ENCODE measurements at places on chromosomes 2 and 18. TPM values are rescaled to one million over a fixed set of nuclear protein-coding genes. Genes with fewer than 3 reads are reported as not detected.

GRCh38 chr2:105364436-105365139 is 27.2 kb downstream of the C2orf49 start:
- DNase-seq = no peak

DNA sequence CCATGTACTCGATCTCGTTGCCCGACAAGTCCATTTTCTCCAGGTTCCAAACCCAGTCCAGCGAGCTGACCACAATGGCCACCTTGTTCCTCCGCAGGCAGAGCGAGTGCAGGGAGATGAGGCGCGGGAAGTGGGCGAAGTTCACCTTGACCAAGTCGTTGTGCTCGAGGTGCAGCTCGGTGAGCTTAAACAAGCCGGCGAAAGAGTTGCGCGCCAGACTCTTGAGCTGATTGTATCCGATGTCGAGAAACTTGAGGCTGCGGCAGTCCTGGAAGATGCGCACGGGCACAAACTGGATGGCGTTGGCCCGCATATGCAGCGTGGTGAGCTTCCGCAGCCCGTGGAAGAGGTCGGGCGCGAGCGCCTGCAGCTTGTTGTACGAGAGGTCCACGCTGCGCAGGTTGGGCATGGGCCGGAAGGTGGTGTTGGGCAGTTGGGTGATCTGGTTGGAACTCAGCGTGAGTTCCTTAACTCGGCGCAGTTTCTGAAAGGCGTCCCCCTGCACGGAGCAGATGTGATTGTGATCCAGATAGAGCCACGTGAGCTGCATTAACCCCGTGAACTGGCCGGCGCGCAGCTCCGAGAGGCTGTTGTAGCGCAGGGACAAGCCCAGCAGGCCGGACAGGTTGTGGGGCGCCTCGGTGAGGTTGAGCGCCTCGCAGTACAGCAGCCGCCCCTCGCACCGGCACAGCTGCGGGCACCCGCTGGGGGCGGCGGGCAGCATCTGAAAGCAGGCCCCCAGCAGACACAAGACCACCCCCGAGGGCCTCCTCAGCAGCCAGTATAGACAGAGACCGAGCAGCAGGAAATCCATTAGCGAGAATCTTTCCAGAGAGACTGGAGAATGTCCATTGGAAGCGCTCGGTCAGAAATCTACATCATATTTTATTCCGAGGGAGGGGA is 1.3 kb downstream of the LRRTM1 start:
- DNase-seq = peak; percentile 83

- no peak for DNase-seq
These were observed 35.6 kb upstream of the PNO1 start for GRCh38 chr2:68121873-68122679.

DNA sequence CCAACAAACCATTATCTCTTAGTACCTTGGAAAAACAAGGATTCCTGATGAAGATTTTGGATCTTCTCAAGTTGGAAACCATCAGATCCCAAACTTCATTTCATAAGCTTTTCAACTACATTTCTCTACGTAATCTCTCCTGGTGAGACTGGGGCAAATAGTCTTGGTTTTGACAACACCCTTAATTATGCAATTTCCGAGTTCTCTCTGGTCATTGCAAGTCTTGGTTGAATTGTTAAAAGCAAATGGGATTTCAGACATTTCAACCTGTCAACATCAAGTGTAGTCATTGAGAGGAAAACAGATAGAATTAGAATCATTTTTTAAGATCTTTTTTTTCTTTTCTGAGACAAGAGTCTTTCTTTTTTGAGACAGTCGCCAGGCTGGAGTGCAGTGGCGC is 26.2 kb downstream of the KLF7 start:
- DNase-seq = no peak

- DNase-seq = no peak
These were observed 53.9 kb downstream of the PRKRA start for GRCh38 chr2:178397002-178397605.

GRCh38 chr2:143532061-143532460 is 402.8 kb downstream of the ARHGAP15 start:
- no peak for DNase-seq

GRCh38 chr18:65725251-65726050 is 25.4 kb upstream of the CDH7 start:
- no peak for DNase-seq

- DNase-seq = peak; percentile 87
These were observed 17.5 kb downstream of the GPR35 start for GRCh38 chr2:240642806-240643092.

- no peak for DNase-seq
These were observed 107.2 kb upstream of the ZNF236 start for GRCh38 chr18:76715012-76715610.

DNA sequence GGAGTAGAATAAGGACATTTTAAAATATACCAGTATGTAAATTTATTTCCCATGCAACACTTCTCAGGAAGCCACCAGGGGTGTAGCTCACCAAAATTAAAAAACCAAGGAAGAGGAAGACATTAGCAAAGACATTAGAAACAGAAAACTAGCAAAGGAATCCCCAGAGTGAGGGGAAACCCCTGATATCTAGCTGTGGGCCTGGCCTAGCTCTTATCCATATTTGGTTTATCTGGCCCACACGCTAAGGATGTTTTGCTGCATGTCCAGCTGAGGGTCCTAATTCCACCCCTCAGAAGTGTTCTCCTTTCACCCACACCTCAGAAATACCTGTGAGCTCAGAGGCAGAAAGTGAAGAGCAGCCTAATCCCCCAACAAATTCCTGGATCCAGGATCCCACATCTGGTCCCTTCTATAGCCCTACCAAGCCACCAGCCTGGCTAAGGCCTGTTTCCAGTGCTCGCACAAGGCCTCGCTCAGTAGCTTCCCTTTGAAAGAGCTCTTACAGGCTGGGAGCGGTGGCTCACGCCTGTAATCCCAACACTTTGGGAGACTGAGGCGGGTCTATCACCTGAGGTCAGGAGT is 17.4 kb downstream of the OSBPL1A start:
- no peak for DNase-seq

- peak; percentile 95 for DNase-seq
These were observed at the start of gene FIGN for GRCh38 chr2:163735685-163736432. TSS of gene FIGN (minus strand) at chr2:163736008. CDS start at chr2:163734927, 1,081 bp downstream.

- no peak for DNase-seq
These were observed 22.0 kb downstream of the AP1S3 start for GRCh38 chr2:223815186-223815883.

DNA sequence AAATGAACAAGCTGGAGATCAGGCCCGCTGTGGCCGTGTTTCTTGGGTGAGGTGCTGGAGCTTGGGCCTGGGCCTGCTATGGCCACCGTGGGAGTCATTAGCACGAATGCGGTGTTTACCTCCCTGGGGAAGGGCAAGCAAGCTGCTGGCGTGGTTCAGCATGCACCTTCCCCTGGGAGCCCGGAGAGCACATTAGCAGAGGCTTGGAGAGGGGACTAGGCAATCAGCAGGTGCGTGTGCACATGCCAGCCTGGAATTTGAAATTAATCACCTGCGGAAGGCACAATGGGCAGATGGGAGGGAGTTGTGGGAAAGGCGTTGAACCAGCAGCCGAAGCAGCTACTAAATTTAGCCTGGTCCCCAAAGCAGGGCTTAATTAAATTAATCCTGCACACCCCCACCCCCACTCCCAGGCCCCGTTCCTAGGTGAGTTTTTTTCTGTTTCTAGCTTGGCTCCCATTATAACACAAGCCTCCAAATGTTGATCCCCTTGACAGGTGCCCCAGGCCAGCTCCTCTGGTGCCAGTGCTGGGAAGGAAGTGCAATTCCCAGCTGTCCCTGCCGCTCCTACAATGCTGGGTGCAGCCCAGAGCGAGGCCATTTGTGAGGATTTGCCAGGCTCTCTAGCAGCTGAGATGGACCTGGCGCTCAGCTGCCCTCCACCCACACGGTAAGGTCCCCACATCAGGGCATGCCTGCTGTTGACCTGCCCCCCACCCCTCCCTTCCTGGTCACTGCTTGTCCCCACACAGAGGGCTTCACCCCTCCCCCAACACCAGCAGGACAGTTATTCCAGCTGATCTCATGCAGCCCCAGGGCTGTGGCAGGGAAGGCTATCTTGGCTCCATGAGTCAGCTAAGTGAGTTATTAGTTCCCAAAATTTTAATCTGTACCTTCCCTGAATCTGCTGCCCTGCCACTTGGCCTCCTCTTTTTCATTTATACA is 115.0 kb downstream of the ZBTB7C start:
- no peak for DNase-seq

DNA sequence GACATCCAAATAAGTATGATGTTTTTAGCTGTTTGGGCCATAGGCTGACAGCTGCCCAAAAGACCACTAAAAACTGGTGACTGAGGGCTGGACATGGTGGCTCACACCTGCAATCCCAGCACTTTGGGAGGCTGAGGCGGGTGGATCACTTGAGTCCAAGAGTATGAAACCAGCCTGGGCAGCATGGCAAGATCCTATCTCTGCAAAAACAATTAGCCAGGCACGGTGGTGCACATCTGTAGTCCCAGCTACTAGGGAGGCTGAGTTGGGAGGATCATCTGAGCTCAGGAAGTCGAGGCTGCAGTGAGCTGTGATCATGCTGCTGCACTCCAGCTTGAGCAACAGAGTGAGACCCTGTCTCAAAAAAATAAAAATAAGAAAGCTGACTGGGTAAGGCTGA is 511.5 kb upstream of the RAB6C start:
- DNase-seq = no peak

GRCh38 chr2:43255296-43255910 is 29.0 kb upstream of the ZFP36L2 start:
- no peak for DNase-seq

- DNase-seq = no peak
These were observed 12.7 kb downstream of the USP39 start for GRCh38 chr2:85628658-85629057.

GRCh38 chr2:55460562-55460961 is 40.9 kb upstream of the CCDC88A start:
- no peak for DNase-seq

DNA sequence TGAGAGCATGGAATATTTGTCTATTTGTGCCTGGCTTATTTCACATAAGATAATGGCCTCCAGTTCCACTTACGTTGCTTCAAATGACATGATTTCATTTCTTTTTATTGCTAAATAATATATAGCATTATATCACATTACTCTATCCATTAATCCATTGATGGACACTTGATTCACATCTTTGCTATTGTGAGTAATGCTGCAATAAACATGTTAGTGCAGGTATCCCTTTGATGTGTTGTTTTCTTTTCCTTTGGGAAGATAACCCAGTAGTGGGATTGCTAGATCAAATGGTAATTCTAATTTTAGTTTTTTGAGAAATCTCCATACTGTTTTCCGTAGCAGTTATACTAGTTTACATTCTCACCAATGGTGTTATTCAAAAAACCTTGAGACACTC is 1343.3 kb upstream of the TMEFF2 start:
- no peak for DNase-seq

DNA sequence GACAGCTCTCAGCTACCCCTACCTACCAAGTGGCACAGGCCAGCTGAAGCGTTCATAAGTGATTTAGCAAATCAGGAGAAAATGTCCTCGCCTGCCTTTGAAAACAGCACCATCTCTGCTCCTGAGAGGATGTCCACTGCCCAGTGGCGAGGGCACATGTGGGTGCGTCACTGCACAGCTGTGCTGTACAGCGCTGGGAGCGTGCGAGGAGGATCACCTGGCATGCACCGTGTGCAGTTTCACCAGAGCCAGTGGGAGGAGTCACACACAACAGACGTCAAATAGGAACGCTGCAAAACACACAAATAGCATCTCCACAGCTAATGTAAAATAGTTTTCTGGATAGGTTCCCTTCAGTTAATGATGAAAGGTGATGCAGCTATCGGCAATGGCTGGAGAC is 154.1 kb downstream of the HDAC4 start:
- DNase-seq = no peak

GRCh38 chr18:21439431-21439846 is 161.1 kb downstream of the ESCO1 start:
- DNase-seq = no peak

DNA sequence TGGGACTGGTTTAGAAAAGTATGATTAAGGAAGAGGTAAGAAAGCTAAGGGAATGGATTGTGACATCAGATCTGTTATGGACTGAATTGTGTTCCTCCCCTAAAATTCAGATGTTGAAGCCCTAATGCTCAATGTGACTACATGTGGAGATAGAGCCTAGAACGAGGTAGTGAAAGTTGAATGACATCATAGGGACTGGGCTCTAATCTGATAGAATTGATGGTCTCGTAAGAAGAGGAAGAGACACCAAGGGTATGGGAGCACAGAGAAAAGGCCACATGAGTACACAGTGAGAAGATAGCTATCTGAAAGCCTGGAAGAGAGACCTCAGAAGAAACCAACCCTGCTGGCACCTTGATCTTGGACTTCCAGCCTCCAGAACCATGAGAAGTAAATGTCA is 178.3 kb downstream of the TRIB2 start:
- DNase-seq = no peak

- peak; percentile 57 for DNase-seq
These were observed 46.5 kb downstream of the TPO start for GRCh38 chr2:1459727-1460126.

GRCh38 chr18:55286257-55286825 is 301.7 kb downstream of the TCF4 start:
- no peak for DNase-seq

- no peak for DNase-seq
These were observed at the start of gene STAT4 for GRCh38 chr2:191150600-191151330. TSS of gene STAT4 (minus strand) at chr2:191150994. CDS start at chr2:191148203, 2,791 bp downstream.

DNA sequence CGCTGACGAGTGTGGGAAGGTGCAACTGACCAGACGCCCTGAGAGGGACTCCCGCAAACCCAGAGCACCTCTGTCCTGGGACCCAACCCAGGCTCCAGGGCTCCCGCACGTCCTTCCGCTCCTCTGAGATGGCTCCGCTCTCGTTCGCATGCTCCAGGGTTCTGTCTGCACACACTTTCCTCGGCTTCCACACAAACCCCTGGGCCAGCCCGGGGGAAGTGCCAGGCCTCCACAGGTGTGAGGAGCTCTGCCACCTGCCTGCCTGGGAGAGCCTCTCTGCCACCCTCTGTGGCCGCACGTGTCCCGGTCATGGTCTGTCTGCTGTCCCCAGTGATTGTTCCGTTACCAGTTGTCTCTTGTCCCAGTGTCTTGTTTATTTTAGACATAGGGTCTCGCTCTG is 222.9 kb downstream of the HDAC4 start:
- DNase-seq = peak; percentile 75

DNA sequence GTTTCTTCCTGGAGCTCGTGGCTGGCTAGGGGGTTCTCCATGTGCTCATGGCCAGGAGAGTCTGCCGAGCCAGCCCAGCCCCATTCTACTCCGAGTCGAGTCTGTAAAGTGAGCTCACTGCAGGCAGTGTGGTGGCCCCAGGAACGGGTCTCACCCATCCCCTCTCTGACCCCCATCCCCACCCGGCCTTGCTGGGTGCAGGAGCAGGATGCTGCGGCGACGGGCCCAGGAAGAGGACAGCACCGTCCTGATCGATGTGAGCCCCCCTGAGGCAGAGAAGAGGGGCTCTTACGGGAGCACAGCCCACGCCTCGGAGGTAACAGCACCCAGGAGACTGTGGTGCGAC is 1.4 kb downstream of the ANO7 start:
- peak; percentile 90 for DNase-seq

GRCh38 chr2:73013936-73014335 is 57.6 kb downstream of the SFXN5 start:
- no peak for DNase-seq

B3GNT7 gene
- total RNA-seq = 1.9 TPM

NBEAL1 gene
- total RNA-seq = 41.4 TPM

COLEC11 gene
- total RNA-seq = not detected

CENPA gene
- total RNA-seq = 2.6 TPM

ABCG8 gene
- not detected for total RNA-seq

EPHA4 gene
- total RNA-seq = 6.8 TPM

COL4A4 gene
- total RNA-seq = 7.3 TPM

FAM124B gene
- total RNA-seq = not detected

FOXD4L1 gene
- not detected for total RNA-seq

CCDC142 gene
- 21.9 TPM for total RNA-seq

NCKAP5 gene
- total RNA-seq = 0.87 TPM

Measured in chondrocyte (in vitro differentiated cells).